Motor neuron (in vitro differentiated cells): ENCODE measurements at places on chromosomes 16 and 17. TPM values are rescaled to one million over a fixed set of nuclear protein-coding genes. Genes with fewer than 3 reads are reported as not detected.

GRCh38 chr17:10261098-10261497 is 62.7 kb upstream of the GAS7 start:
- no peak for ATAC-seq

- no peak for ATAC-seq
These were observed 14.7 kb upstream of the CDH1 start for GRCh38 chr16:68722119-68723024.

The SYT17 gene
- 3.5 and 4.2 TPM in 2 replicates for total RNA-seq

The TERB1 gene
- 0.70 TPM in 1 of 2 replicates, not detected in the other for total RNA-seq

The OR2C1 gene
- 0.66 TPM in 1 of 2 replicates, not detected in the other for total RNA-seq
